ENCODE measurements at places on chromosomes 12 and 14.

DNA sequence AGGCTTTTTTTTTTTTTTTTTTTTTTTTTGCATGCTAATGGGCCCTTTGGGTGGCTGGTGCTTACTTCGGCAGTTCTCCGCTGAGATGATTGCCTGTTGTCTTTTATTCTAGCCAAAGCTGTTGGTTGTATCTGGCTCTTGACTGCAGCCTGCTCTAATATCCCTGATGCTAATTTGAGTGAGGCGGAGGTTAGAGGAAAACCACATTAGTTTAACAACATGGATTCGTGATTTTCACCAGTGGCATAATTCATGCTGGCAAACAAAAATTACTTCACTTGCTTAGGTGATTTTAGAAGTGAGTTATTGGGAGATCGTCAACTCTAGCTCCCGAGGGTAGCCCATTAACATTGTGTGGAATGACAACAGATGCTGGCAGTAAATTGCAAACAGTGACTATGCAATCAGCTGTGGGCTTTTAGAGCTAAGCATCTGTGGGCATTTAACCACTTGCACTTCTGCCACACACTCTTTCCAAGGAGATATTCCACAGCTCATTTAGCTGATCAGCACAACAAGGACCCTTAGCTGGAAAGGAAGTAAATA is 97.6 kb upstream of the ZDHHC17 start:
- no peak for DNase-seq

DNA sequence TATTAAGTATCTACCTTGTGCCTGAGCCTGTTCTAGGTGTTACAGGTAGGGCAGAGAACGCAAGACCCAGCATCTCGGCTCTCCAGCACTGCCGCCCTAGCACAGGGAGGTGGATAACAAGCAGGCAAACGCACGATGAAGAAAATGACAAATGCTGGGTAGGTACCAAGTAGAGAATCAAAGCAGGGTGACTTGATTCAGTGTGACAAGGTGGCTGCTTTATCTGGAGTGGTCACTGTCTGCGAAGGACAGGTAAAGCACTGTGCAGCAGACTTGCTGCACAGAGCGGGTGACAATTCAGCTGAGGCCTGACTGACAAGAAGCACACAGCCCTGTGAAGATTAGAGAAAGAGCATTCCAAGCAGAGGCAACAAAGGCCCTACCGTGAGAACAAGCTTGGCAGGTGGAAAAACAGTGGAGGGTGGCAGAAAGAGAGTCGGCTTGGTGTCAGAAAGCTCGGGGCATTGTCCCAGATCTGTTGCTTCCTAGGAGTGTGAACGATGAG is 12.9 kb downstream of the PRKCH start:
- no peak for DNase-seq

DNA sequence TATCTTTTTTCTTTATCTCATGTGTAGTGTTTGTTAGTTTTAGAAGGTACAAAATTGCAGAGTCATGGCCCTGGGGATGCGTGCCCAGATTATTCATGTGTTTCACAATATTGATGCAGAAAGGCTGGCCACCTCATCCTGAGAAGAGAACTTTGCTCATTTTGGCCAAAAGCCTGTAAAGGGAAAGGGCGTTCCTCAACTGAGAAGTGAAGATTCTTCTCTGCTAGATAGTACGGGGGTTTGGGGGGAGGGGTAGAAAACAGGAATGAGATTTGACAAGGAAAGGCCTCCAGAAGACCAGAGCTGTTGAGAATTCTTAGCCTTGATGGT is 1.7 kb downstream of the MGST1 start:
- no peak for DNase-seq

- no peak for DNase-seq
Observed at GRCh38 chr12:121230538-121230907, 20.6 kb downstream of the P2RX4 start.

- no peak for DNase-seq
Observed at GRCh38 chr12:12156828-12157227, 86.1 kb downstream of the BCL2L14 start.

DNA sequence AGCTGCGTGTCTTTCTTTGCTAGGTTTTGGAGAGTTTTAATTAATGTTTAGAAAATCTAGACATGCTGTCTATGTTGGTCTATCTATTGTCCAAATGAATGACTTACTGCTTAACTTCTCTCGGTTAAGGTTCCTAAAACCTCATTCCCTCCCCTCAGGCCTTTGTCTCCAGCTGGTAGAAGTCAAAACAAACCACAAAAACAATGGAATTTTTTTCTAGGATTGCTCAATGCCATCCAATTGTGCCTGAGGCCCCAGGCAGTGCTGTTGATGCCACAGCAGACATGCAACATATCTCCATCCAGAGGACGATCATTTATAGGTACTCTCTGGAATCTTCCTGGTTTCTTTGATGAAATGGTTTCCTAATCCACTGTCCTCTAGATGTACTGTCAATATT is 448.2 kb upstream of the TBX3 start:
- DNase-seq: no peak

- no peak for DNase-seq
Observed at GRCh38 chr14:24688030-24688658, 54.2 kb upstream of the GZMB start.

- no peak for DNase-seq
Observed at GRCh38 chr12:4506870-4507269, 31.8 kb upstream of the RAD51AP1 start.

DNA sequence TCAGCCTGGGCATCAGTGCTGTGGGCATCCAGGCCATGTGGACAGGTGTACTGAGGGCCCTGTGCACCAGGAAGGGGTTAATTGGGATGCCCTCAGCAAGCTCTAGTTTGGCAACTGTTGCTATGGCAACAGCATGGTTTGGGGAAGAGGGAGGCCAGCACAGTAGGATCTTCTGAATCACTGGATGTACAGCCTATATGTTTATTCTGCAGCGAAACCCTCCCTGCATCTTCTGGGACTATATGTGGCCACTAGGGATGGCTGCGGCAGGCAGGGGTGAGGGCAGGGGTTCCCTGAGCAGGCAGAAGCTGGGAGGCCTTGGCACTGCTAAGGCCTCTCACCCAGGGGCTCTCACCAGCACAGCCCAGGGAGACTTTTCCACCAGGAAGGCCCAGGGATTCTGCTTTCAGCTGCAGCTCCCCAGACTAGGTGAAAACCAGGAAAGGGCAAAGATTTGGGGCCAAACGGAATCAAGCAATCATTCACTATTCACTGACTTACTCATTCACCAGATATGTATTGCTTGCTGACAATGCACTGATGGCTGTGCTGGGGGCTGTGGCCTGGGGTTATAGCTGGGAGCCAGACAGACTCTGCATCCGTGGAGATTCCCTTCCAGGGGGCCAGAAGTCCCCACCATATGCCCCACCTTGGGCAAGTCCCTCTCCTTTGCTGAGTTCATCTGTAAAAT is 42.8 kb downstream of the IRF2BPL start:
- no peak for DNase-seq

GRCh38 chr12:116804051-116804450 is 65.9 kb downstream of the RNFT2 start:
- no peak for DNase-seq

- no peak for DNase-seq
Observed at GRCh38 chr12:3641428-3642018, 111.4 kb downstream of the CRACR2A start.

- DNase-seq: no peak
Observed at GRCh38 chr12:54719691-54720090, 71.5 kb upstream of the DCD start.

Measured in hippocampal formation (tissue), 2 donors.